Activated CD8-positive, alpha-beta memory T cell treated with anti-CD3 and anti-CD28 coated beads for 4 hours (primary cell): ENCODE measurements at places on chromosomes 1 and 21.

DNA sequence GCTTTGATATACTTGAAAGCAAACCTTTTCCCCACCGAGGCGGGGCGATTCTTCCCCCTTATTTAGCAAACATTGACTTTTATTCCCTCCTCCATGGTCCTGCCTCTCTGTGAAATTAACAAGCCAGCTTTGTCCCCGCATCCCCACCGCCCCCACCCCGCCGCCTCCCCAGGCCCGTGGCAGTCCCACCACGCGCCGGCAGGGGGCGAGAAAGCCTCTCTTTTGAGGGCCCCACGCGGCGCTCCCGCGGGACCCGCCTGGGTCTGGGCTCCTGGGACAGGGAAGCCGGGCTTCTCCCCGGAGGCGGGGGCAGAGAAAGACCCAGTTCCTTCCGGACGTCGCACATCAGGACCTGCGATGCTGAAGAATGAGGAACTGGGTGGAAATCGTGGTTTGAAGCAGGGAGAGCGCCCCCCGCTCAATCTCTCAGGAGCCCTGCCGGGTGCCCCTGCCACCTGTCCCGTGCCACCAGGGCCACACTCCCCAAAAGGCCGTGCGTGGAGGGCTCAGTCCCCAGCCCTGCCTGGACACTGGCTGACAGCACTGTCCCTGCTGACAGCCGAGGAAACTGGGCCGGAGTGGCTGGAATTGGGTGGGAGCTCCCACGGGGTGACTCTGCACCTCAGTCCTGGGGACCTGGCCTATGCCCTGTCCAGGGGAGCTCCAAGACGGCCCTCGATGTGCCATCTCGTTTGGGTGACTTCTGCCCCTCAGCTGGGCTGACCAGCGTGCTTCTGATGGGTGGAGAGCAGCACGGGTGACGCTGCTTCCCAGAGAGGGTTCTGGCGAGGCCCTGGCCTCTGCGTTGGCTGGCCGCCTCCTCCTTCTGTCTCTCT is 8.6 kb upstream of the ACTRT2 start:
- peak; percentile 13 for DNase-seq

DNA sequence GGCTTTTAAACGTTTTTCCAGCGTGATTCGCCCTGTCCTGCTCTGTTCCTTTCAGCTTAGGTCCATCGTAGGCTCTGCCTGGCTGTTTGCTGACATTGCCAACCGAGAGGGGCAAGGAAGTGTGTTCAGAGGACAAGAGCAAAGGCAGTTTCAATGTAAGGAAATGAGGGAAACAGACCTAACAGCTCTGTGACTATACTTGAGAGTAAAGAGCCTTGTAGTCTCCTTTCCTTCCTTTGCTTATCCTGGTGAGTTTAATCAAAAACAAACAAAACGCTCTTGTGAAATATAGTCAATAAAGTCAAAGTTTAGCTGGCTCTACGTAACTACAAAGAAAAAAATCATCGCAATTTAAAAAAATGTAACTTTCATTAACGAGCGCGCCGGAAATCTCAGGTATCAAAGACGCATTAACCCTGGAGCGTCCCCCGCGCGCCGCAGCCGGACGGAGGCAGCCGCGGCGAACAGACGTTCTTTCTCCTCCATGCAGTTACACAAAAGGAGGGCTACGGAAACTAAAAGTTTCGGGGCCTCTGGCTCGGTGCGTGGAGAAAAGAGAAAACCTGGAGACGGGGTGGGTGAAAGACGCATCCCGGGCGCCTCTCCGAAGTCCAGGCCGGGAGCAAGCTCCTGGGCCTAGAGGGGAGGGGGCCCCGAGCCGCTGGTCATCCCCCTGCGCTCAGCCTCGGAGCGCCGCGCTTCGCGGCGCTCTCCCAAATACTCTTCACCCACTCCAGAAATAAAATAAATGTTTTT is 617 bp upstream of the ADGRL2 start:
- DNase-seq, result no peak

- DNase-seq, result no peak
Observed at GRCh38 chr1:218344814-218345672, at the start of gene TGFB2. TSS of gene TGFB2 (plus strand) at chr1:218345336. CDS start at chr1:218346702, 1,366 bp downstream.

DNA sequence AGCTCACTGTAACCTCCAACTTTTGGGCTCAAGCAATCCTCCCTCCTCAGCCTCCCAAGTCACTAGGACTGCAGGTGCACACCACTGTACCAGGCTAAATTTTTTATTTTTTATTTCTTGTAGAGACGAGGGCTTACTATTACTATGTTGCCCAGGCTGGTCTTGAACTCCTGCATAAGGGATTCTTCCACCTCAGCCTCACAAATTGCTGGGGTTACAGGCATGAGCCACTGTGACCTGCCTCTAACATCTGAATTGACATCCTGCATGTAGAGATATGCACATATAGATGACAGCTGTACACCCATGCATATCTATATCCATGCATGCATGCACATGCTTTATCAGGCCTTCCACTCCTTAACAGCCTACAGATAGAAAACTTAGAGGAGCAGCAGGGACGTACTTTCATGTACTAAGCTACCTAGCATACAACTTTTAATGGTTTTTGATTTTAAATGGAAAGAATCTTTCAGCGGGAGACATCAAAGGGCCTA is 740.9 kb upstream of the TPTE start:
- no peak for DNase-seq

GRCh38 chr1:11311816-11312755 is 39.1 kb downstream of the UBIAD1 start:
- no peak for DNase-seq

GRCh38 chr1:180952657-180953013 is 39.9 kb downstream of the KIAA1614 start:
- DNase-seq, result no peak

DNA sequence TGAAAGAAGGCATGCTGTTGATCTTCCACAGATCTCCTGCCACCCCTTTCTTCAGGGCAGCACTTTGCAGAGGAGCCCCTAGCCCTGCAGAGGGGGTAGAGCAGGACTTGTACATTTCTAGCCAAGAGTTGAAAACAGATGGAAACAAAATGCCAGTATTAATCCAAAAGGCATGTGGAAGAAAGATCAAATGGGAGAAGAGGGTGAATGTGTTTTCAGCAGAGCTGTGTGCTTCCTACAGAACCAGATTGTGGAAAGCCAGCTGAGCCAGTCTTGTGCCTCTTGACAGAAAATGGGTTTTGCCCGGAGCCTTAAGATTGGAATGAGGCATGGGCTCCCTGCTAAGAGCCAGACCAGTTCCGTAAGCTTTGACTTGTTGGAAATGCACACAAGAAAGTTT is 105.2 kb upstream of the TSPAN2 start:
- no peak for DNase-seq

GRCh38 chr1:74412244-74412643 is 100.2 kb downstream of the LRRC53 start:
- DNase-seq, result no peak

DNA sequence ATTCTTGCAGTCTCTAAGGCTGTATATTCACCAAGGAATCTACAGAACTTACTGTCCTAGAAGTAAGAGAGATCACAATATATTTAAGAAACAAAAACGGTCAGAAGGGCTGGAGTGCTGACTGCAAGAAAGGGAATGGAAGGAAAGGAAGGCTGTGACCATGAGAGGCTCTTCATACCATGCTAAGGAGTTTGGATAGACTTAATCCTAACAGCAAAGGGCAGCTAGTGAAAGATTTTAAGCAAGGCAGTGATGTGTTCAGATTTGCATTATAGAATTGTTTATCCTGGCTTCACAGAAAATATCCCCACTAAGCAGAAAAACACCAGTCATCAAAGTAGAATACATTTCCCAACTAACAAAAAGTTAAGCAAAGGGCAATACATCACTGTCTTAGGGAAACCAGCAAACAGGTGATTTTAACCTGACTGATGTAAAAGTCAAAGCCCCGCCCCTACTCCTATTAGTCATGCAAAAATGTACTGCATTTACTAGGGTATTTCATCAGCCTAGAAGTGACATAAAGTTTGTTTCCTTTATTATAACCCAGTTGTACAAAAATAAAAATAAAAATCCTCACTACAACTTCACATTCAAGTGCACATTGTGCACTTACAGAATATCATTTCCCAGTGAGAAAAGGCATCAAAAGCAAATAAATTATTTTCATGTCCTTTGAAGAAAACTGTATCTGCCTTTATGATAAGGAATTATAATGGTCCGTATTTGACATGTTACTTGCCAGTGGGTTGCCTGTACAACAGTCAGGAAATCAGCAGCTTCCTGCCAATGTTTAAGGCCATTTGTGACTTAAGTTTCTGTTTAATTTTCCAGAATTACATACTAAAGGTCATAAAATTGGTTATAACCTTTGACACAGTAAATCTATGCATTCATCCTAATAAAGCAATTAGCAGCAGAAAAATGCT is 17.2 kb downstream of the JAK1 start:
- DNase-seq, result no peak

DNA sequence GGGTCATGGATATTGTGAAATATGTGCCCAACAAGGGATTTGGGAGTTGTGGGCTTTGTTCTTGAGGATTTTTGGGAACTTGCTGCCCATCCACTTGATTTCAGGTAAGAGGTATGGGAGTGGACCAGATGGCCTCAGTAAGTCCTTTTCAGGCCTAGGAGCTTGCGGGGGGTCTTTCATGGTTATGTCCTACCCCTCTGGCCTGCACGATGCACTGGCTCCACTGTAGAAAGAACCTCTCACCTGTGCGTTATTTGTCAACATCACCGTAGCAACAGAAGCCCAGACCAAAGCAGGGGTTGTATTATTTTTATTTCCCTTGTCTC is 8.6 kb downstream of the RIIAD1 start:
- DNase-seq, result no peak

GRCh38 chr1:184597650-184598357 is 156.9 kb downstream of the EDEM3 start:
- no peak for DNase-seq

DNA sequence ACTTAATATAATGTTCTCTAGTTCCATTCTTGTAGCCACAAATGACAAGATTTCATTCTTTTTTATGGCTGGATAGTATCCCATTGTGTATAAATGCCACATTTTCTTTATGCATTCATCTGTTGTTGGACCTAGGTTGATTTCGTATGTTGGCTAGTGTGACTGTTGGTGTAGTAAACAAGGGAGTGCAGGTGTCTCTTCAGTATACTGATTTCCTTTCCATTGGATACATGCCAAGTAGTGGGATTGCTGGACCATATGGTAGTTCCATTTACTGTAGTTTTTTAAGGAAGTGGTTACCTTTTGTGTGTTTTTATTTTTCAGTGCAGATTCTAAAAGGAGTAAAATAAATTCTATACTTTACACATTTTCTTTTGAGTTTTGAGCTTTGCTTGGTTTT is 5.7 kb downstream of the PARK7 start:
- DNase-seq, result no peak

DNA sequence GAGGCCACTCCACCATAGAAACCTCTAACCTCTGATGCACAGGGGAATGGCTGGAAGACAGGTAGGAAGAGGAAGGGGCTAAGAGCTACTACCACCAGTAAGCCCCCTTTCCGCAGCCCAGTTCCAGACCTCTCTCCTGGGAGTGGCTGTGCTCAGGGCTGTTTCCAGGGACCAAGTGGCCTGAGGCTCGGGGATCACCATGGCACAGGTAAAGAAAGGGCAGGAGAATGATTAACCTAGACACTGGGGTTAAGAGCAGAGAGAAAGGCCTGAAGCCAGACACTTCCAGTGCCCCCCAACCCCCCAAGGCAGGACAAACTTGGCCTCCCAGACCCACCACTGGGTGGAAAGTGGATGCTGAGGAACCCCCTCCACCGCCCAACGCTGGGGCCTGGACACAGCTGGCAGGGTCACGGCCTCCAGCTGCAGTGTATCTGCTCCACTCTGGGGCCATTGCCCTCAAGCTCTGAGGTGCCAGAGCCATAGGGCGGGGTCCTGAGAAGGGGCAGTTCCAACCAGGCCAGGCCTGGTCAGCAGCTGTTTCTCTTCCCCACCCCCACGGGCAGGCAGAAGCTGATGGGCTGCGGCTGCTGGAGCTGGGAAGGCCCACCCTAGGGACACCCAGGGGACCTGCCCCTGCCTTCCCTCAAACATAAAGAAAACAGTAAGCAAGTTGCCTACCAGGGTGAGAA is 2.6 kb downstream of the TAGLN2 start:
- no peak for DNase-seq

DNA sequence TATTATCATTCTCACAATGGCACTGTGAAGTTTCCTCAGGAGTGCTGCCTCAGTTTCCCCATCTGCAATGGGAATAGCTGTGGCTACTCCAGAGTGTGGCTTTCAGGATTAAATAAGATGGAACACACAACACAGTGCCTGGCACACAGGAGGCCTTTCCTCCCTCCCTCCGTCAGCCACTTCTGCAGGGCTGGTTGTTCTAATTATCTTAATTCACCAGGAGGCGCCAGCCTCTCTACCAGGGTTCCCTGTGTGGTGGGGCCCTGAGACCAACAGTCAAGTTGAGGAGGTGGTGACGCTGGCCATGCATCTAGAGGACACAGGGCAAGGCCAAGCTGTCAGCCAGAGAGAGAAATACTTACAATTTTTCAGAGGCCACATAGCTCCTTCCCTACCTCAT is 6.3 kb upstream of the FOXO6 start:
- DNase-seq, result no peak
